ENCODE measurements at places on chromosomes 6 and 20. TPM values are rescaled to one million over a fixed set of nuclear protein-coding genes. Genes with fewer than 3 reads are reported as not detected.

Gene ARMC12
- 0.10 TPM for total RNA-seq

Gene MOCS1
- total RNA-seq, result 0.63 TPM

Gene CST2
- not detected for total RNA-seq

Gene IRF4
- total RNA-seq, result 41.3 TPM

Gene TMEM244
- total RNA-seq, result 0.52 TPM

Gene CD24
- 2.4 TPM for total RNA-seq

Gene RIMS4
- total RNA-seq, result under 0.01 TPM

Gene HLA-DRB1
- 166 TPM for total RNA-seq

Gene ADTRP
- 32.7 TPM for total RNA-seq

Gene TBXT
- not detected for total RNA-seq

Gene HLA-DRB5
- total RNA-seq, result 8.5 TPM

Gene SLC4A11
- 0.21 TPM for total RNA-seq

Gene IL17A
- not detected for total RNA-seq

Gene HLA-DQB2
- total RNA-seq, result 1.0 TPM

Gene TCF15
- not detected for total RNA-seq

Gene PEX6
- 10.0 TPM for total RNA-seq

Gene SLC26A8
- total RNA-seq, result 0.10 TPM

Gene MROH8
- total RNA-seq, result 1.8 TPM

Gene KCNK17
- total RNA-seq, result 0.52 TPM

Gene NKAIN4
- not detected for total RNA-seq

Gene SMIM26
- 93.9 TPM for total RNA-seq

Gene SLC22A3
- total RNA-seq, result not detected

Gene MATN4
- not detected for total RNA-seq

Gene SLC32A1
- total RNA-seq, result 0.21 TPM

Gene SEMG1
- total RNA-seq, result not detected

Gene APOBEC2
- not detected for total RNA-seq

Gene ISM1
- total RNA-seq, result 1.2 TPM

Gene LY6G6F
- total RNA-seq, result 7.7 TPM

Gene GNAS-AS1
- total RNA-seq, result 0.10 TPM

Gene BIRC7
- total RNA-seq, result 0.21 TPM

Measured in mononuclear cell (primary cell).